Breast epithelium (tissue), 4 donors: ENCODE measurements at places on chromosomes 1 and 21. TPM values are rescaled to one million over a fixed set of nuclear protein-coding genes. Genes with fewer than 3 reads are reported as not detected.

ATP6V1G3 gene
- total RNA-seq: not detected

CD244 gene
- total RNA-seq: 1.6 TPM

ELAVL4 gene
- not detected for total RNA-seq

CRYBG2 gene
- total RNA-seq: not detected

SLC9C2 gene
- total RNA-seq: not detected

RAB42 gene
- total RNA-seq: 6.9 TPM

S100B gene
- 25.6 TPM for total RNA-seq

SPRR3 gene
- total RNA-seq: not detected

TCHHL1 gene
- not detected for total RNA-seq

NGF gene
- total RNA-seq: 0.64 TPM

UQCRHL gene
- 1.4 TPM for total RNA-seq

FABP3 gene
- 15.0 TPM for total RNA-seq

- no peak overlapping the region for H3K4me3 ChIP-seq
- no peak for DNase-seq
- no peaks in the 10 kb centered on the region for H3K4me1 ChIP-seq
- H3K36me3 ChIP-seq: no peaks in the 10 kb centered on the region
- no peaks in the 10 kb centered on the region for H3K27me3 ChIP-seq
- no peak overlapping the region for H3K27ac ChIP-seq
Measured at GRCh38 chr1:105359457-105359856, 1609.8 kb downstream of the AMY1C start.

DNA sequence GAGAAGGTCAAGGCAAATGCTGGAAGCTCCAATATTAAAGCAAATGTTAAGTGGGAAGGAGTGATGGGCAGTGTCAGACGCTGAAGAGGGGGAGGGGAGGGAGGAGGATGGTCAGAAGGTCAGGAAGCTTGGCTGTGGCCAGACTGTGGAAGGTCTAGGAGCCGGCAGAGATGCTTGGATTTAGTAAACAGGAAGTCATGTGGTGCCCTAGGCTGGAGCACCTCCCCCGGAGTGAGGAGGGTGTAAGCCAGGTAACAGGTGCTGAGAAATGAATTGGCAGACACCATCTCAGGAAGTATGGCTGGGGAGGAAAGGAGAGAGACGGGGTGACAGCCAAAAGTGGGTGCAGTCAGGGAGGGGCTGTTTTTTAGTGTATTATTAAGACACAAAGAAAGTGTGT, 17.7 kb downstream of the CSMD2 start:
- DNase-seq: no peak
- H3K4me1 ChIP-seq: no peaks in the 10 kb centered on the region
- no peak overlapping the region for H3K27ac ChIP-seq
- no peak overlapping the region for H3K4me3 ChIP-seq
- H3K27me3 ChIP-seq: no peaks in the 10 kb centered on the region

DNA sequence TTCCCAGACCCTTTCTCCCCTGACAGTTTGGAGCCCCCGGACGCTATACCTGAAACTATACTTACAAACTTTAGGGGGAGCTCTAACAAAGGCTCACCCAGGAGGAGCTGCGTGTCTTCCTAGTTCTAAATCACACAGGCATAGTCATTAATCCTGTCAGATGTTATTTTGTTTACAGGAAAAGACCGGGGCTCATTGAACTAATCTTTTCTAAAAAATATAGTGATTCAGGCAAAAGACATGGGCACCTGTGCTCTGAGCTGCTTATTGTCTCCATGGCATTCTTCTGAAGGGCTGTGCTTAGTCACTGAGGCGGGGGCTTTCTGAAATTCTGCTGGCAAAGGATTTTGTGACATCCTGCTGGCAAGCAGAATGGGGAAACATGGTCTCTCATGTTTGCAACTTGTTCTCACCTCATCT, 1577.0 kb downstream of the NCAM2 start:
- H3K36me3 ChIP-seq: no peaks in the 10 kb centered on the region
- H3K27me3 ChIP-seq: no peaks in the 10 kb centered on the region
- no peak overlapping the region for H3K4me3 ChIP-seq
- H3K27ac ChIP-seq: no peak overlapping the region
- DNase-seq: no peak
- no peaks in the 10 kb centered on the region for H3K4me1 ChIP-seq

DNA sequence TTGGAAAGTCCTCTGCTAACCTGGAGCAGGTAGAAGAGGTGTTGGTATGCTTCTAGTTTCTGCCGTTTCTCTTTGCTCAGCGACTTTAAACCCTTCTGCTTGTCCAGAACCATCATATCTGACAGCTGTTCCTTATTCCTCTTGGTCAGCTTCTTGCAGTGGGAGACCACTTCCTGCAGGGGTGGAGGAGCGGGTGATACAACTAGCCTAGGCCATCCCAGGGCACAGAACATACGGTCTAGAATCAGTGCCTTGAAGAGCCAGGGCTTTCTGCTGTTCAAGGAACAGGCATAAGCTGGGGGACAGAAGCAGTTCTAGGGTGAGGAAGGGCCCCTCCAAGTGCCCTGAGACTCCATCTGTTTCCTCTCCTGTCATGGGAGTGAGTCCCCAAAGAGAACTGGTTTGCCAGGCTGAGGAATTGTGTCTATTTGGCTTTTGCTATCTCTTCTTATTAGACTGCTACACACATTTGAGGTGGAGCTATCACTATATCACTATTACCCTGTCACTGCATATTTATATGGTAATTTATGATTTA, 32.5 kb downstream of the IQGAP3 start:
- H3K27ac ChIP-seq: no peak overlapping the region
- H3K27me3 ChIP-seq: no peaks in the 10 kb centered on the region
- H3K4me1 ChIP-seq: no peaks in the 10 kb centered on the region
- no peak for DNase-seq
- H3K36me3 ChIP-seq: no peaks in the 10 kb centered on the region

- no peaks in the 10 kb centered on the region for H3K4me1 ChIP-seq
- peak overlapping the region; percentile 83 for H3K27ac ChIP-seq
- H3K27me3 ChIP-seq: no peaks in the 10 kb centered on the region
- no peaks in the 10 kb centered on the region for H3K36me3 ChIP-seq
Measured at GRCh38 chr1:19036041-19036812, 79.8 kb upstream of the IFFO2 start.

GRCh38 chr1:96259399-96259798, 462.2 kb upstream of the PTBP2 start:
- H3K36me3 ChIP-seq: no peaks in the 10 kb centered on the region
- DNase-seq: no peak
- H3K4me1 ChIP-seq: no peaks in the 10 kb centered on the region
- H3K27ac ChIP-seq: no peak overlapping the region

DNA sequence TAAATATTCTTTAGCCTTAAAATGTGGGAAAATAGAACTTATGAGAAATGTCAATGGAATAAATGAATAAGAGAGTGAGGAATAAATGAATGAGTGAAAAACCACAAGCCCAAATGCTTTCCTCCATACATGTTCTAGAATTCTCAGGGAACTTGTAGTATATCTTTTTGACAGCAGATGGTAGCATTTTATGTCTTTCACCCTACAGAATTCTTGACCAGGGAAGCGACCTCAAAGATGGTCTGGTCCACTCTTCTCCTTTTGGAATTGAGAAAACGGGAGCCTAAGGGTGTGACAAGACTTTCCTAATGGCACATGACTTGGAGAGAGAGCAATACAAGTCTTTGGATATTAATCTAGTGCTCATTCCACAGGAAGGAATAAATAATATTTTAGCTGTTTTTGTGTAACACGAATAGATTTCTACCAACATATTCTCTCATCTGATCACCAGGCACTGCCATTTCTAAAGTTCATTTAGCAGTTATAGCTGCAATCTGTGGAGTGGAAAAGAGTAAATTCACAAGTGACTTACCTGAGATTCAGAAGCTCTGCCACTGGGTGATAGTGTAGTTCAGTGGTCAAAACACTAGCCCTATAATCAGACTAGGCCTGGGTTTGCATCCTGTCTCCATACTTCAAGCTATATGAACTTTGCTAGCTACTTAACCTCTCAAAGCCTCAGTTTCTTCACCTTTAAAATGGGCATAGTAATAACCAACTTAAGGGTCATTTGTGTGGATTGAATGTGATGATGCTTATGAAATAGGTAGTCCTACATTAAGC, 15.0 kb upstream of the F5 start:
- no peaks in the 10 kb centered on the region for H3K4me1 ChIP-seq
- DNase-seq: no peak
- no peaks in the 10 kb centered on the region for H3K36me3 ChIP-seq
- no peak overlapping the region for H3K4me3 ChIP-seq
- no peak overlapping the region for H3K27ac ChIP-seq

GRCh38 chr1:233897325-233898162, 6.9 kb upstream of the SLC35F3 start:
- no peaks in the 10 kb centered on the region for H3K4me1 ChIP-seq
- no peak overlapping the region for H3K27ac ChIP-seq
- no peaks in the 10 kb centered on the region for H3K36me3 ChIP-seq
- H3K27me3 ChIP-seq: no peaks in the 10 kb centered on the region
- no peak overlapping the region for H3K4me3 ChIP-seq

- H3K4me3 ChIP-seq: no peak overlapping the region
- H3K27me3 ChIP-seq: no peaks in the 10 kb centered on the region
- H3K4me1 ChIP-seq: no peaks in the 10 kb centered on the region
- H3K27ac ChIP-seq: peak overlapping the region; percentile 11
- H3K36me3 ChIP-seq: no peaks in the 10 kb centered on the region
Measured at GRCh38 chr1:12511516-12512468, 106.2 kb downstream of the DHRS3 start.

GRCh38 chr1:194535369-194535768, 1349.0 kb upstream of the B3GALT2 start:
- H3K4me3 ChIP-seq: no peak overlapping the region
- no peaks in the 10 kb centered on the region for H3K4me1 ChIP-seq
- H3K27me3 ChIP-seq: no peaks in the 10 kb centered on the region
- no peak overlapping the region for H3K27ac ChIP-seq
- no peaks in the 10 kb centered on the region for H3K36me3 ChIP-seq
- no peak for DNase-seq

DNA sequence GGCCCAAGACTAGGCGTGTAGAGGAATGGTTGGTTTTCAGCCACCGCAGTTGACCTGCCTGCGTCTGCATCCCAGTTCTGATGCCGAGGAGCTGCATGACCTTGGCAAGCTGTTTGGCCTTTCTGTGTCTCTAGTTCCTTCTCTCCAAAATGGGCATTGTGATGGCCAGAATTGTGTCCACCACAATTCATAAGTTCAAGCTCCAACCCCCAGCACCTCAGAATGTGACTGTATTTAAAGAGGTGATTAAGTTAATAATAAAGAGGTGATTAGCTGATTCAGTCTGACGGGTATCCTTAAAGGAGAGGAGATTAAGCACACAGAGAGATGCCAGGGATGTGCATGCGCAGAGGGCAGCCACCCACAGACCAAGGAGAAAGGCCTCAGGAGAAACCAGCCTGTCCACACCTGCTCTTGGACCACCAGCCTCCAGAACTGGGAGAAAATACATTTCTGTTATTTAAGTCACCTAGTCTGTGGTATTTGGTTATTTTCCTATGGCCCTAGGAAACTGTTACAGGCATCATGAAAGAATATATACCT, 28.5 kb downstream of the MAB21L3 start:
- DNase-seq: no peak
- no peaks in the 10 kb centered on the region for H3K4me1 ChIP-seq
- H3K27me3 ChIP-seq: no peaks in the 10 kb centered on the region
- H3K4me3 ChIP-seq: no peak overlapping the region
- H3K36me3 ChIP-seq: no peaks in the 10 kb centered on the region
- H3K27ac ChIP-seq: no peak overlapping the region

- H3K4me1 ChIP-seq: no peaks in the 10 kb centered on the region
- no peak overlapping the region for H3K4me3 ChIP-seq
- H3K27me3 ChIP-seq: no peaks in the 10 kb centered on the region
Measured at GRCh38 chr1:108327534-108328466, 83.9 kb upstream of the NBPF4 start.

DNA sequence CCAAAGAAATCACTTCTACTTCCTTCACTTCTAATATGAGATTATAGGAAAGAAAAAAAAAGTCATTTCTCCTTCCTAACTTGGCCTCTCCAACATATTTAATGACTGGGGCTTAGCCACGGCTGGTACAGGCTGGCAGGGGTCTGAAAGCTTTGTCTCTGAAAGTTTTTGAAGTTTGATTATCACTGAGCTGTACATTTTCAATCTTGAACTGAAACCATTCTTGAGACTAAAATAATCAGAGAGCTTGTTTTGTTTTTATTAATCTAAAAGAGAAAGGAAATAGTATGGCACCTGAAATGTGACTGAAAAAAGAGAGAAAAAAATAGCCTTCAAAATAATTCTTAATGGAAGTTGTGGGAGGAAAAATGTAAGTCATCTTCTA, 3.8 kb upstream of the KRTAP19-8 start:
- no peaks in the 10 kb centered on the region for H3K4me1 ChIP-seq
- H3K27me3 ChIP-seq: no peaks in the 10 kb centered on the region
- no peaks in the 10 kb centered on the region for H3K36me3 ChIP-seq
- no peak overlapping the region for H3K4me3 ChIP-seq
- no peak for DNase-seq

GRCh38 chr1:190597294-190597693, 119.6 kb upstream of the BRINP3 start:
- no peaks in the 10 kb centered on the region for H3K4me1 ChIP-seq
- no peak for DNase-seq
- no peaks in the 10 kb centered on the region for H3K36me3 ChIP-seq
- H3K27ac ChIP-seq: no peak overlapping the region

DNA sequence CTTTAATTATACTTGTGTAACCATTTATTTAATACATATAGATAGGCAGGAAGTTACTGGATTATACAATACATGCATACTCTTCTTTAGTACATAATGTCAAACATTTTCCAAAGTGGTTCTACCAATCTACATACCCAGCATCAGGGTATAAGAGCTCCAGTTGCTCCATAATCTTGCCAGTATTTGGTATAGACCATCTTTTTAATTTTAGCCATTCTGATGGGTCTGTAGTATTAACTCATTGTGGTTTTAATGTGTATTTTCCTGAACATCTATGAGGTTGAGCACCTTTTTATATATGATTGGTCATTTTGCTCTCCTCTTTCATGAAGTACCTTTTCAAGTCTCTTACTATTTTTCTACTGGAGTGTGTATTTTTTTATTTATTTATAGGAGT, 32.1 kb downstream of the EBNA1BP2 start:
- H3K4me1 ChIP-seq: no peaks in the 10 kb centered on the region
- no peaks in the 10 kb centered on the region for H3K36me3 ChIP-seq
- no peak overlapping the region for H3K27ac ChIP-seq
- no peak for DNase-seq

GRCh38 chr21:9738527-9738926, 782.9 kb upstream of the TPTE start:
- peak overlapping the region; percentile 11 for H3K27ac ChIP-seq
- H3K4me3 ChIP-seq: no peak overlapping the region
- DNase-seq: no peak
- H3K36me3 ChIP-seq: no peaks in the 10 kb centered on the region
- H3K27me3 ChIP-seq: no peaks in the 10 kb centered on the region

GRCh38 chr1:12114916-12115315, 51.8 kb downstream of the TNFRSF8 start:
- no peaks in the 10 kb centered on the region for H3K4me1 ChIP-seq
- H3K4me3 ChIP-seq: no peak overlapping the region
- DNase-seq: no peak
- no peak overlapping the region for H3K27ac ChIP-seq
- no peaks in the 10 kb centered on the region for H3K36me3 ChIP-seq
- no peaks in the 10 kb centered on the region for H3K27me3 ChIP-seq

GRCh38 chr1:182848736-182849135, 9.6 kb downstream of the DHX9 start:
- H3K27ac ChIP-seq: no peak overlapping the region
- no peaks in the 10 kb centered on the region for H3K27me3 ChIP-seq
- H3K4me3 ChIP-seq: no peak overlapping the region
- DNase-seq: no peak
